ENCODE measurements at places on chromosomes 12 and 14.

- no peak for DNase-seq
Observed at GRCh38 chr14:56998728-56999127, 188.4 kb upstream of the OTX2 start.

- DNase-seq: no peak
Observed at GRCh38 chr14:55188686-55189295, 2.6 kb downstream of the DLGAP5 start.

DNA sequence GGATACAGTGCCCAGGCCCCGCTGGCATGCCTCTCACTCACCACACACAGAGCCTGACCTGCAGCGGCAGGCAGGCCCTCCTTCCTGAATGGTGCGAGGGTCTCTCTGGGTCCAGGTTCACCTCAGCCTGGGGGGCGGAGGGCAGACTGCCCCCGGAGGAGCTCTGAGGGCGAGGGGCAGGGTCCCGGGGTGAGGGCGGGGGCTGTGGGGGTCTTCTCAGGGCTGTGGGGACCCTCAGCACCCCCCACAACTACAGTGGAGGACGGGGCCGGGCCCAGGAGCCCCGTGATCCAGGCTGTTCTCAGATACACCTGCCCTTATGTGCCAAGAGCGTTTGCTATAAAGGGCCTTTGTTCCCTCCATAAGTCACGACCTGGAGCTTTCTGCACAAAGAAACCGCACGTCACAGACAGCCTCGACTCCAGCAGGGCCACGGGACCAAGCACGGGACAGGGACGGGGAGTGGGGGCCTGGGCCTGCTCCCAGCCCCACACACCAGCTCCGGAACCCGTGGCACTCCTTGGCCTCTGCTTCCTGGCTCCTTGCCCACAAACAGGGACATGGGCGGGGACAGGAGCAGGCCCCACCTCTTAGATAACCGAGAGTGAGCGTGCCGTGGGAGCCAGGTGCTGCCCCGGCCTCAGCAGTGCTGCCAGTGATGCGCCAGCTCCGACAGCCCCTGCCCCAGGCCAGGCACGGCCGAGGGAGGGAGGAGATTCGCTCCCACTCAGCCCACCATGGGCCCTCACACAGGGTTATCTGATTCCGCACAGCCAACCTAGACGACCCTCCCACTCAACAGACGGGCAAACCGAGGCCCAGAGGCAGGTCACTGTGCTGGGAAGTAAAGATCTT is 101.9 kb downstream of the RFLNA start:
- no peak for DNase-seq

GRCh38 chr12:93441081-93441616 is 598 bp downstream of the UBE2N start:
- DNase-seq: no peak

- no peak for DNase-seq
Observed at GRCh38 chr14:89207925-89208328, 209.1 kb downstream of the FOXN3 start.

Measured in stimulated activated CD4-positive, alpha-beta T cell treated with anti-CD3 and anti-CD28 coated beads, Interleukin-15, amount 100 ng/mL, for 48 hours (primary cell).